ENCODE measurements at places on chromosomes 5 and 9.
A peak's percentile ranks its signal among the peaks of the same experiment; 100 is the strongest.

DNA sequence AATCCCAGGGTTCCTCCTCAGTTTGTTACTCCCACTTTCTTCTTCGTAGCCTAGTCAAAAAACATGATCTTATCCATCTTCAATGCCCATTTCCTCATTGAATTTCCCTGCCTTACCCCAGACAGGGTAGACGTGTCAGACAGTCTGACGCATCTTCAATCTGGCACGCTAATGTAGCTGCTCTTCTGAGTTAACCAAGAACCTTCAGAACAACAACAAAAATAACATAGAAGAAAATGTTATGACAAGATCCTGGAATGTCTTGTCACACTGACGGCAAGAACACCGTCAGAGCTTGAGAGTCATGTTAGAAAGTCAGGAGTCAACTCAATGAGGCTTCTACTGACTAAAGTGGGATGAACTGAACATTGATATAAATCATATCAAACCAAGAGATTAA lies 122.7 kb upstream of the SPDL1 start:
- DNase-seq = no peak

DNA sequence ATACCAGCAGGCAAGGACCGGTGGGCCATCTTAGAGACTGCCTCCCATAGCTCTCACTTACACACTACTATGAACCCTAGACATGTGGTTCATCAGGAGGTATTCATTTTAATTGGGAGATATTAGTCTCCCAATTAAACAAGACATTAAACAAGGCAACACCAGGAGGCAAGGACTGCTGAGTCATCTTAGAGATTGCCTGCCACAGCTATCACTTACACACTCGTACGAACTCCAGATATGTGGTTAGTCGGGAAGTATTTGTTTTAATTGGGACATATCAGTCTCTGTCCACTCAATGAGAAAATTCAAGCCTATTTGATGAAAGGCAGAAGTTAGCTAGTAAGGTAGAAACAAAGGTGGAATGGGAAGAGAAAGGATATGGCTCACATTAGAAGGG lies 343.9 kb downstream of the NFIB start:
- no peak for DNase-seq

DNA sequence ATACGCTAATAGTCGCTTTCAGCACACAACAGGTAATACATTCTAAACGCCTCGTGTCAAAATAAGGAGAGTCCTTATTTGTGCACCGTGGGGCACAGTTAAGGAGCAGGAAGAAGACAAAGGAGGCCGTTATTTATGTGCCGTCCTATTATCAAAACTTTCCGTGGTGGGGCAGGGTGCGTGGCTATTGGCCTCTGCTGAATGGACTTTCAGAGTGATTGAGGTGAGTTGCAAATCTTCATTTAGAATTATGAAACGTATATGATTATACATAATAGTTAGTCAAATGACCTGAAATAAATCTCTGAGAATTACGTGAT lies 833 bp downstream of the C5orf24 start:
- peak; percentile 27 for DNase-seq

- DNase-seq = no peak
These were observed 550.4 kb downstream of the EBF1 start for GRCh38 chr5:158549311-158549710.

DNA sequence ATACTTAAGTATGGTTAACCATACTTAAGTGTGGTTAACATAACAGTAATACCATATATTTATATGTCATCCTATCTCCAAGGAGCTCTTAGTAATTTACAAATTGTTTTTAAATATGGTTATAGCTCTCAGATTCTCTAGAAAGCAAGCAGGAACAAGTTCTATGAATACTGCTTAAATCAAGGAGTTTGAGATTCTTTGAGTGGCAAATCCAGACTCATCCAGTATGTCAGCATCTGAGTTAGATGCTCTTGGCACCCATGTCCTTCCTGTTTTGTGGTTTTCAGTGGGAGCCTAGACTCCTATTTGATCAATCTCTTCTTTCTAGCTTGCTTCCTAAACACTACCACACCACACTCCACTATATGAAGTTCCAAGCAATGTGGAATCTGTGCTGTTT lies 114.7 kb upstream of the GDNF start:
- no peak for DNase-seq

DNA sequence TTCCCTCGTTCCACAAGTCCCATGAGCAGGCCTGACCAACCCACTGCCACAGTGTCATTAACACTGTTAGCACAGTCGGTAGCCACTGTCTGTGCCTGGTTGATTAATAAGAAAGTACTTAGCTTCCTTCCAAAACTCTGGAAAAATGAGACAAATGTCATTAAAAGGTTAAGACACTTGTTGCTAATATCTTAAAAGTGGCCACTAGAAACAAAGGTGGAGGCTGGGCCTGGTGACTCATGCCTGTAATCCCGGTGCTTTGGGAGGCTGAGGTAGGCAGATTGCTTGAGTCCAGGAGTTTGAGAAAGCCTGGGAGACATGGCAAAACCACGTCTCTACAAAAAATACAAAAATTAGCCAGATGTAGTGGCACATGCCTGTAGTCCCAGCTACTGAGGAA lies 194.0 kb downstream of the PDZD2 start:
- no peak for DNase-seq

- DNase-seq = no peak
These were observed 123.8 kb downstream of the FAM170A start for GRCh38 chr5:119752921-119753886.

GRCh38 chr9:87109231-87109631 lies 161.9 kb upstream of the GAS1 start:
- no peak for DNase-seq

DNA sequence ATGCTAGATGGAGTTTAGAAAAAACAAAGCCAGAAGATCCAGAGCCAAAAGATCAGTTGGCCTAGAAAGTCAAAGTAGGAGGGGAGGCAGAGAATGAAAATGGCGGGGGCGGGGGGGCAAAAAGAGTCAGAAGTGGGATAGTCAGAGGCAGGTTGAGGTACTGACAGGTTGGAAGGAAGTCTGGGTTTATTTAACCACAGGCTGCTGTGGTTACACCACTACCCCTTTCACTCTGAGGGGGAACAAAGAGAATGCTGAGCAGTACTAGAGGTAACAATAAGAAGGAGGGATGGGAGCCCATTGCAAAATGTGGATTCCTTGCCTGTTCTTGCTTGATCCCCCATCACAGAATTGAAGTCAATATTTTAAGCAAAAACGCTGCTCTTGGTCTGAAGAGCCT lies 111.8 kb downstream of the CAVIN4 start:
- no peak for DNase-seq
